ENCODE measurements at places on chromosomes 5 and 9.
A peak's percentile ranks its signal among the peaks of the same experiment; 100 is the strongest.

DNA sequence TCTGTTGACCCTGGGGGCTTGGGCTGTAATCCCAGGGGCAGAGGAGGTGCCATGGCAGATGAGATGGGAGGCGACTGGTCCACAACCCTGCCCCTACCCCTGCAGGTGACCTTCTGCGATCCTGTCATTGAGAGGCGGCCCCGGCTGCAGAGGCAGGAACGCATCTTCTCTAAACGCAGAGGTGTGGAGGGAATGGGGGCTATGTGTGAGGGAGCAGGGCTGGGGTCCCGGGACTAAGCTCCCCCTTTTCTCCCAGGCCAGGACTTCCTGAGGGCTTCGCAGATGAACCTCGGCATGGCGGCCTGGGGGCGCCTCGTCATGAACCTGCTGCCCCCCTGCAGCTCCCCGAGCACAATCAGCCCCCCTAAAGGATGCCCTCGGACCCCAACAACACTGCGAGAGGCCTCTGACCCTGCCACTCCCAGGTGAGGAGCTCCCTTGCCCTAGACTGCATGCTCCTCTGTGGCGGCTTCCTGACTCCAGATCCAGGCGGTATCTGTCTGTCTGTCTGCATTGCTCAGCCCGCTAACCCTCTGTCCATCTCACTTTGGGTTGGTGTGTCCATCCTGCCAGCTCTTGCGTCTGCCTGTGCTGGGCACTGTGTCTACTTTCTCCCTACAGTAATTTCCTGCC lies 9.9 kb downstream of the ZDHHC12 start:
- DNase-seq = no peak

- DNase-seq = no peak
These were observed 567.4 kb downstream of the CCDC171 start for GRCh38 chr9:16120231-16120641.

GRCh38 chr9:131534721-131535237 lies 3.7 kb upstream of the UCK1 start:
- no peak for DNase-seq

- no peak for DNase-seq
These were observed at the start of gene MCC for GRCh38 chr5:113487781-113488644. MCC (minus strand) TSS chr5:113488453.

GRCh38 chr9:100352201-100352726 lies 478 bp downstream of the TEX10 start:
- DNase-seq = peak; percentile 32

- no peak for DNase-seq
These were observed 65.9 kb downstream of the PPARGC1B start for GRCh38 chr5:149796030-149796429.

DNA sequence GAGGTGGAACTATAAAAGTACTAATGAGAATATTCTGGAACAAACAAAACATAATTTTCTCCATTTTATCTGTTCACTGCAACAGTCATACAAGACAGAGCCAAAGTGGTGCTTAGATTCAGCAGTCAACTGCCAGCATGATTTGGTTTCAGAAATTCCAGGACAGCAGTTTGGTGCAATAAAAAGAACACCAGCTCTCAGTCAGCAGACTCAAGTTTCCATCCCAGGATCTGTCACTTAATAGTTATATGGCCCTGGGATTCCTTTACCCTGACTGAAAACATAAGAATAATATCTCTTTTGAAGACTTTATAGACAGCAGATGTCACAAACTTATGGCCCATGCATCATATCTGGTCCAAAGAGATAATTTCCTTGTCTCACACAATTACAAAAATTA lies 92.8 kb upstream of the RASEF start:
- no peak for DNase-seq

DNA sequence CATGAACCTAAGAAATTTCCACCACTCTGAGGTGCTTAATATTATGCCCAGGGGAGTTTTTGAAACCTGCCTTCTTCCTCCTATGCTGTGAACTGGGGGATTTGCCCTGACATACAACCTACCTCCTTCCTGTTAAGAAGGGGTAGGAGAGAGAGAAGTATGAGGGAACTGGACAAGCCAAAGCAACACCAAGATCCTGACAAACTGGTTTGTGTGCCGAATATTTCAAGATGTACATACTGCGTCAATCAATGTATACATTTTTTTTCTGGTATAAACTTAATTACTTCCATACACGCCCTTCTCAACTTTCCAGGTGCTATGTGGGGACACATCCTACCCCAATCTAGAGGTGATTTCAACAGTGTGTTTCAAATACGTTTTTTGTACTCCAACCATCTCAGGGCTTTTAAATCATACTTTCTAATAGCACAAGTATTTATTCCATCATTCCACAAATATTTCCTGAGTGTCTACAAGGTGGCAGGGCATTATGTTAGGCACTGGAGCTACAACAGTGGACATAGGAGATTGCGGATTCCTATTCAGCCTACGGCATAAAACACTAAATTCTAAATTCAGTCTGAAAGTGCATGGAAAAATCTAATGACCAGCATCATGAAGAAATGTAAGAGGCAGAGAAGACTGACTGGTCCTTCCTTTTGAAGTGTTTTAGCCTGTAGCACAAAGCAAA lies 70.1 kb upstream of the IFNK start:
- DNase-seq = no peak

- DNase-seq = no peak
These were observed 97.6 kb downstream of the PRELID2 start for GRCh38 chr5:145737578-145737977.
